ENCODE measurements at places on chromosomes 12 and 14. TPM values are rescaled to one million over a fixed set of nuclear protein-coding genes. Genes with fewer than 3 reads are reported as not detected.

DNA sequence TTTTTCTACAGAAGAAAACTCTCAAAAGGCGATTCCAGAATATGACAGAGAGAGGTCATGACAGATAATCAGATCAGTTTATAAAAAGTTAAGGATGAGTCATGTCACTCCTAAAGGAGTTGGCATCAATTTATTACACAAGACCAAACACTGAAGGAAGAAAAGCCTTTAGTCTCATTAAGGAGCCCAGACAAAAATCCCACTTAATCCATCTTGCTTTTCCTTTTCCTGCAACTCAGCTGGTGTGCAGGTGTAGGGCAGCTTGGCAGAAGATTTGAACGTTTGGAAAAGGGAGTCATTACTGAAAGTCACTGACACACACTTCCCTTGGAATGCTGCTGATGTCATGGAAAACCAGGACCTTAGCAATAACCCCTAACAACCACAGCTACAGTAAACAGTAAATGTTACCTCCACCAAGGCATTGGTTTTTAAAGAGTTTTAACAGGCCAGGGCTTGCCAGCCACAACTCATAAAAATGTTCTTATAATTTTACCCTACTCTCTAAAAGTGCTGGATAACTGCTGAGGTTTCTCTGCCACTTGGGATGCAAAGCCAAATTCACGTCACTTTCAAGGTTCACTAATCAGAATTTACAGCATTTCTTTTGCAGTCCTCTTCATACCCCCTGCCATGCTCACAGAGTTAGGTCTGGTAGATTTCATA is 320.6 kb downstream of the RAD51B start:
- DNase-seq, result peak; percentile 100

DNA sequence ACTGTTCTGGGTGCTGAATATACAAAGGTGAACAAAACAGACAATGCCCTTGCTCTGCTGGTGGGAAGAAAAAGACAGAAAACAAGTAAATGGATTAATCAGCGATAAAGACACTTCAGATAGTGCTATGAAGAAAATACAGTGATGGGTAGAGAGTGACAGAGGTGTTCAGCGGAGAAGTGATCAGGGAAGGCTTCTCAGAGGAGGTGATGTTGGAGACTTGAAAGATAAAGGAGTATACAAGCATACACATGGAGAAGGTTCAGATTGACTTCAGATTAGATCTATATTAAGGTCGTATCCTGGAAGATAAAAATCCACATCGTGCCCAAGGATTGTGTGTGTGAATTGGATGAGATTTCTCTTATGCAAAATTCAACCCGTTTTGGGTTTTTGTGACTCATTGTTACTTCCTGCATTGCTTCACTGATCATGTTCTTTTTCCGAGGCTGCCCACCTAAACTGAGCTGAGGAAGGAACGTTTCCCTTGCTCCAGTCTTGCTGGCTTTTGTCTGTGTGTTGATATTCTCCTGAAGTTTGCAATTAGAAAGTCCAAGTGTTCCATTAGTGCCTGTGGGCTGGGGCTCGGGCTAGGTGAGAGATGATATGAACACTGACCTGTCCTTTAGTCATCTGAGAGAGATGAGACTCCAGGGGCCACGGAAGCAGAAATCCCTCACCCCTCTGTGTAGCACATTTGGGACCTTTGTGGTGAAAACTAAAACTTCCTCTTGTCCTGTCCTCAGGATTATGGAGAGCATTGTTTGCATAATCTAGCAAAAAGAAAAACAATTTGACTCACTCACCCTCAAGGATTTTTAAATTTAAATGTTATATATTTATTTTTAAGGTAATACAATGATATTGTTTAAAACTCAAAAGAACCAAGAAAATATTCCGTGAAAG is 27.6 kb downstream of the PLXNC1 start:
- DNase-seq, result no peak

SLC22A17 gene
- total RNA-seq, result 14.8 TPM

GRCh38 chr12:19410211-19410610 is 29.1 kb upstream of the AEBP2 start:
- DNase-seq, result peak; percentile 28

DNA sequence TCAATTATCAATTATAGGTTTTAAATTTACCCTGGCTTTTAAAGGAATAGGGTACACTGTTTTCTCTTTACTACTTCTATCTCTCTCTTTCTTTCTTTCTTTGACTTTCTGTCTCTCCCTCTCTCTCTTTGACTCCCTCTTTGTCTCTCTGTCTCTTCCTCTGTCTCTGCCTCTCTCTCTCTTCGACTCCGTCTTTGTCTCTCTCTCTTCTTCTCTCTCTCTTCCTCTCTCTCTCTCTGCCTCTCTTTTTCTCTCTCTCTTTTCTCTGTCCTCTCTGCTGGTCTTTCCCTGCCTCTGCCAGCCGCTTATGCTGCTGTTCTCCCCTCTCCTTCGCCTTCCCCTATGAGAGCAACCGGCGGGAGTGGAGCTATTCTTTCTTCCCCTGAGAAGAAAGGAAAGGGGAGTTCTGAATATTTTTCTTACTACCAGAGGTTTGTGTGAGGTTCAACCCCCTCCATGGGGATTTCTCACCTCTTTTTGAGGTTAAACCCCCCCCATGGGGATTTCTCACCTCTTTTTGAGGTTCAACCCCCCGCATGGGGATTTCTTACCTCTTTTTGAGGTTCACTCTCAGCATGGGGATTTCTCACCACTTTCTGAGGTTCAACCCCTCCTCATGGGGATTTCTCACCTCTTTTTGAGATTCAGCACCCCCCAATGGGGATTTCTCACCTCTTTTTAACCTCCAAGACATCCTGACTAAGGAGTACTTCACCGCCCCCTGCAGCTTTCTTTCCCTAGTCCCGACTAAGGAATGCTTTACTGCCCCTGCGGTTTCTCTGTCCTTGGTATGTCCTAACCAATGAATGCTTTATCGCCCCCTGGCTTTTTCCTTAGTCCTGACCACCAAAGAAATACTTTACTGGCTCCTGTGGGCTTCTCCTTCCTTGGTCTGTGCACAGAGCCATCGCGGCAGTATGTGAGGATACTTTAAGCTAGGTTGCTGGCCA is 27.4 kb upstream of the DDHD1 start:
- peak; percentile 46 for DNase-seq

DNA sequence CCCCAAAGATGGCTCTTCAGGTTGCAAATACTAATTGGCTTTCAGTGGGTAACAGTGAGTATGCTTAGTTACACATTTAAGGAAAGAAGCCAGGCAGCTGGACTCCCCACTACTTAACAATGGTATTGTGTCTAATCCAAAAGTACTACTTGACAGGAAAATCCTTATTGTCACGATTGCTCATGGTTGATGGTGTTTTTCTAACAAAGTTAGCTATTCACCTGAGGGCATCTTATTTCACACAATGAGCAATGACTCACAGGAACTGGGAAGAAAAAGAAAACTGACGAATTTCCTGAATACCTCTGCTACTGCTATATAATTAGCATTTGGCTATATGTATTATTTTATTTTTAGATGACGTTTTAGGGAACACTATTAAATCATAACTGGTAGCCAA is 33.4 kb upstream of the ALG10 start:
- DNase-seq, result no peak

NFATC4 gene
- 56.4 TPM for total RNA-seq

SLC6A15 gene
- 0.43 TPM for total RNA-seq

BAZ2A gene
- 44.8 TPM for total RNA-seq

- DNase-seq, result no peak
Measured at GRCh38 chr12:130958557-130959140, 4.9 kb downstream of the ADGRD1 start.

TAMALIN gene
- 2.2 TPM for total RNA-seq

DNA sequence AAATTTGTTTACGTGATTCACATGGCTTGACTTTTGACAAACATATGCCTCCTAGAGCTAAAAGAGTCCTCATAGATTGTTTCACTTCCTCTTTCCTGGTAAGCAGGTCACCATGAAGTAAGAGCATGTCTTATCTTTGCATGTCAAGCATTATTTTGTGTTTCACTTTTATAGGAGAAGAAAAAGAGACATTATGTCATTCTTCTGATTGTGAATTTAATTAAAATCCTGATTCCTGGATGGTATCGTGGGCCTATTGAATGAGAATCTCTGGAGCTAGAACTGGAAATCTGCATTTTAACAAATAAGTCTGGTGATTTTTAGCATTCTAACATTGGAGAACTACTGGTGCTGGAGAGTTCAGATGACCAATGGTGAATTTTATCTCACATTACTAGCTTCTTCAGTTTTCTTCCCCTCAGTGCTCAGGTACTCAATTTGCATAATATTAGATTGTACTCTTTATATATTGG is 218.6 kb upstream of the ATP2B1 start:
- DNase-seq, result no peak

MYF5 gene
- not detected for total RNA-seq

DNA sequence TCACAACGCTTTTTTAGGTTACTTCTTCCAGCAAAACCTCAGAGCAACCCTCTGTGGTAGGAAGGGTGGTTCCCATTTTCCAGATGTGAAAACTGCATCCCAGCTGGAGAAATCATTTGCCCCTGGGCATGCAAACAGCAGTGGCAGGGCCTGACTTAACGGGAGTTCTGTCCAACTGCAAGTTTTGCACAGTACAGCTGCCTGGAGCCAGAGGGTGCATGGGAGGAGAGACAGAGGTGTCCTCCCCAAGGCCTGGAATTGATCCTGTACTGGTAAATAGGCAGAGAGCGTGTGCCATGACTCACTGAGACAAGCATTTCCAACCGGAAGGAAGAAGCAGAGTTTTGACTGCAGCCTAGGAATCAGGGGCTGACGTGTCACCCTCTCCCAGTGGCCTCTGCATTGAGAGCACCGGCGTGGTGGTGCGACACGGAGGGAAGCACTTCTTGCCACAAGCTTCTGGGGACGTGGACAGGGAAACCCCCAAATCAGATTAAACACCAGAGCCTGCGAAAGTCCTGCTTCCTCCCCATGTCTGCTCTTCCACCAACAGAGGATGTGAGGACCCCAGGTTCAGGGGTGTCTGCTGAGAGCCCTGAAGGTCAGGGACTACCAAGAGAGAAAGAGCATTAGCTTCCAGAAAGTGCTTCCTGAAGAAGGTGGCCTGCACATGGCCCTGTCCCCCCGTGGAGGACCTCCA is 19.0 kb upstream of the SERPINA4 start:
- DNase-seq, result peak; percentile 17

DNA sequence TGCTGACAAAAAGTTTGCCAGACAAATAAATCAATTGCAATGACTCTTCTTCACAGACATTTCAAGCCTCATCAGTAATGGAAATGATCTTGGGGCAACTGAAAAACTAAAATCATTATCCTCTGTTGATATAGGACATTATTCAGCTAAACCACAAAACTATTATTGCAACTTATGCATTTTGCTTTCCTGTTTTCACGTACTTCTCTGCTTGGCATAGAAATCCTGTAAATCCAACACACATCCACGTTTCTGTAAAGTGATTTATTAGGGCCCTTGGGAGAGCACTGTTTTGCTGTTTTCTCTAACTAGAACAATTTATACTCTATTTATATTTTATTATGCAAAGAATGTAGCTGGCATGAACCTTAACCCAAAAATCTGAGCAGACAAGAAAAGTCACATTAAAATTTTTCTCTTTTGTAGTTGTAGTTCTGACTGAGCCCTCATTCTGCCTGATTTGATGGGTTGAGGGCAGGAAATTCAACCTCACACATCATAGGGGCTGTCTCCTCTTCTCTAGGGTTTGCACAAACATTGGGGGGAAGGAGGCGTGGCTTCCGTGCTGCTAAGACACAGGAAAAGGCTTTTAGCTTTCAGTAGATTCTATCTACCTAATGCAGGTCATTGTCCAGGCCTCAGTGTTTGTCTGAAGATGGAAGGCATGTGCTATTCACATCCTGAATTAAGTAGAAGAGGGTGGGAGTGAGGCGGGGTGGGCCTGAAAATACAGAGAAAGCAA is 11.5 kb upstream of the NUP107 start:
- no peak for DNase-seq

DNA sequence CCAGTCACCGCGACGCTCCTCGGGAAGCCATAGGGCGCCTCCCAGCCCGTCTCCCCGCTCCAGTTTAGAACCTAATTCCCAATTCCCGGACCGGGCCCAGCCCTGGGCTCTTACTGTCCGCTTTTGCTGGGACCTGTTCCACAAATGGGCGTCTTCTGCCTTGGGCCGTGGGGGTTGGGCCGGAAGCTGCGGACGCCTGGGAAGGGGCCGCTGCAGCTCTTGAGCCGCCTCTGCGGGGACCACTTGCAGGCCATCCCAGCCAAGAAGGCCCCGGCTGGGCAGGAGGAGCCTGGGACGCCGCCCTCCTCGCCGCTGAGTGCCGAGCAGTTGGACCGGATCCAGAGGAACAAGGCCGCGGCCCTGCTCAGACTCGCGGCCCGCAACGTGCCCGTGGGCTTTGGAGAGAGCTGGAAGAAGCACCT is 797 bp downstream of the UNG start:
- peak; percentile 66 for DNase-seq

DNA sequence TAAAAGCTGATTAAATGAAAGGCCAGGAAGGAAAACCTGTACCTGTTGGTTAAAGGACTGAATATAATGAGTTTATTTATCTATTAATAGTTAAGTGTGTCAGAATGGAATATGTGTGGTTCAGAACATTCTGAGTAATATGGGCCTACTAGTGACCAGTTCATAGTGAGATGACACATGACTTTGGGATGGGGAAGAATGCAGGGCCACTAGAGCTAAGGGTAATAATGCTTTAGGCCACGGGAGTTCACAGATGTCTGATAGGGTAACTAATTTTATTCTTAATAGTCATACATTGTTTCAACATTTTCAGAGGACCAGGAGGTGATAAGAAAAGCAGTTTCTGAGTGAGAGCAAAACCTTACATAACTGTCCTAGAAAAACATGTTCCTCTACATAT is 247.8 kb upstream of the OR4E1 start:
- no peak for DNase-seq

GRCh38 chr14:76767681-76768656 is 6.7 kb downstream of the VASH1 start:
- DNase-seq, result no peak

DNA sequence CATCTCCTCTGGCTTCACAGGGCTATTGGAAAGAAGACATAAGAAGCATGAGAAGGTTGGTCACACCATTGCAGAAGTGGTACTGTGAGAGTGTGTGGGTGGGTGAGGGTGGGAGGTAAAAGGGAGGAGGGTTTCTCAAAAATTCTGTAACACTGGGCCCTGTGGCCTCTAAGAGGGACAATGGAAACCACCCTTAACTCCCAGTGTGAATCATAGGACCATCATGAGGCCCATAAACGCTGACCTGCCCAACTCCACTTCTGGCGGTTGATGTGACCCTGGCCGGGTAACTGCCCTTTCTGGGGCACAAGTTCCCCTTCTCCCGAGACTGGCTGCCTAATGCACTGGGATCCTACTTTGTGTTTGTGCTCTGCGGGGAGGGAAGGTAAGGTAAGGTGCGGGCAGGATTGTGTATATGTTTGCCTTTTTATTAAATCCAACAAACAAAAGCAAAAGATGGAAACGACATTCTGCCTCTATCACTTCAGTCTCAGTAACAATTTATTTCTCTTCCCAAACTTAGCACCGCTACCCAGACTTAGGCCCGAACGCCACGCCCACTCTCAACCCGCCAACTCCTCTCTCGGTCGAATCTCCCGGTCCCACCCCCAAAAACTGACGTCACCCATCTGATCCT is 551 bp downstream of the METTL1 start:
- DNase-seq, result peak; percentile 93

MUCL1 gene
- not detected for total RNA-seq

- DNase-seq, result no peak
Measured at GRCh38 chr12:21223930-21224329, 92.9 kb downstream of the SLCO1B1 start.

All from fibroblast of villous mesenchyme (primary cell).